Lung (tissue), 17 donors: ENCODE measurements at places on chromosomes 16 and 17. TPM values are rescaled to one million over a fixed set of nuclear protein-coding genes. Genes with fewer than 3 reads are reported as not detected.

ACSM3 gene
- 48.6 TPM for polyA plus RNA-seq

RNF222 gene
- polyA plus RNA-seq: not detected

PIK3R6 gene
- 0.93 TPM for polyA plus RNA-seq

DNA sequence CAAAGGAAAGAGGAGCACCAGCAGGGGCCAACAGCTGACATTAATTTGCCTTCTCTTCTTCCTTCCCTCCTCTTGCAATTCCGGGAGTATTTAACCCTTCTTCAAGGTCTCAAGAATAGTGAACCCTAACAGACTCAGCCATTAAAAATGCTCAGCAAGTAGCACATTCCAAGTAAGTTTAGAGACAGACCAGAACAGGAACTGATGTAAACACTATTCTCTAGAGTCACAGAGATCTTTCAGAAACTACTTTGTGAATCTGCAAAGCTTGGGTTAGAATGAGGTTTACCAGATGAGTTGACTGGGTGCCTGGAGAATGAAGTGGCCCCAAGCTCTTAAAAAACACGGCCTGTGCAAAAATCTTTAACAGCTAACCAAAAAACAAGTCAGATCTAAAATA is 50.9 kb downstream of the TEX2 start:
- no peak for DNase-seq

DNA sequence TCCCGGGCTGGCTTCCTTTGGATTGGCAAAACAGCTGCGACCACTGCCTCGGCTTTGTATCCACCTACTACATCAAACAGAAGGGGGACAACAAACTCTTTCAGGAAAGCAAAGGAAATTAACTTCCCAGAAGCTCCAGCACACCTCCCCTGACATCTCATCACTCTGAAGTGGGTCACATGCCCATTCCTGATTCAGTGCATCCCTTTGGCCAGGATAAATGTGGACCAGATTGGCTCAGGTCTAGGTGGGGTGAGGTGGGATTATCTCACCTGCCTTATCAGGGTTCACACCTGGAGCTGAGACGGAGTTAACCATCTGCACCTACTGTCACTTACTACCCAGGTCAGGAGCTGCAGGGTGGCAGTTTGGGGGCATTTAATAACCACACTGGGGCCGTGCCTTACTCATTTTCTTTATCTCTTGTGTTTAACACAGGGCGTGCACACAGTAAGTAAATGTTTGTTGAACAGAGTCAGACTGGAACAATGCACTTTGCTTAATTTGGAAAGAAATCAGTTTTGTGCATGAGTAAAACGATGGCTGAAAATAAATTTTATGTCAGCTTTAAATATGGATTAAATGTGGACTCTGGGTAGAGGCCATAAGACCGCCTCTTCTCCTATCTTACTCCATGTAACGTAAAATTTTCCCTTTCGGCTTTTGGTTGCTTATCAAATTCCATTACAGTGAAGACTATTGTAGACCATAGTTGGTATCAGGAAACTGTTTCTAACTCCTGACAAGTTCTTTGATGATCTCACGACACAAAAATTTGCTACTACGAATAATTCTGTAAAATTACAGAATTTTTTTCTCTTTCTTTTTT is 36.0 kb downstream of the IQCK start:
- DNase-seq: no peak

GRCh38 chr16:56909527-56909979 is 22.4 kb upstream of the HERPUD1 start:
- DNase-seq: no peak

GRCh38 chr16:48123104-48123788 is 32.5 kb downstream of the ABCC12 start:
- no peak for DNase-seq

DNA sequence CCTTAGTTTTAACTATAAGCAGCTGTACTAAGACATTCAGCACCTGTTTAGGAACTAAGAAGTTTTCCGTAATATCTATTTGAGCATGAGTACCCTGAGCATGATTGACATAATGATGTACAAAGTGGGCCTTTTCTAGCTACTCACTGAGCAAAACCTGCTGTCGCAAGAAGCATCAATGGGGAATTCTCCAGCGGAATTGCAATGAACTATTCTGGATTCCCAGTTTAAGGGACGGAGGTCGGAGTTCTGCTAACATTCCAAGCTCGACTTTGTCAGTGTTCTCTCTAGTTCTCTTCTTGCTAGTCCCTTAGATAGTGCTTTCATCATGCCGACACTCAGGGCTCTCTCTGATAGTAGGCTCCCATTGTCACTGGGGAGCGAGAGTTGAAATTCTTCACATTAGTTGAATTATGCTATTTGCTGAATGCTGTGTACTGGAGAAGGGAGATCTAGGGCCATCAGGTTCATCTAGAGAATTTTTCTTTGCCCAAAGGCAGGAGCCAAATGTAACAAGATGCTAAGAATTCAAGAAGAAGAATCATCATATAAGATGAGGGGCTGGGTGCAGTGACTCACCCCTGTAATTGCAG is 40.2 kb upstream of the MYH2 start:
- DNase-seq: no peak

DNA sequence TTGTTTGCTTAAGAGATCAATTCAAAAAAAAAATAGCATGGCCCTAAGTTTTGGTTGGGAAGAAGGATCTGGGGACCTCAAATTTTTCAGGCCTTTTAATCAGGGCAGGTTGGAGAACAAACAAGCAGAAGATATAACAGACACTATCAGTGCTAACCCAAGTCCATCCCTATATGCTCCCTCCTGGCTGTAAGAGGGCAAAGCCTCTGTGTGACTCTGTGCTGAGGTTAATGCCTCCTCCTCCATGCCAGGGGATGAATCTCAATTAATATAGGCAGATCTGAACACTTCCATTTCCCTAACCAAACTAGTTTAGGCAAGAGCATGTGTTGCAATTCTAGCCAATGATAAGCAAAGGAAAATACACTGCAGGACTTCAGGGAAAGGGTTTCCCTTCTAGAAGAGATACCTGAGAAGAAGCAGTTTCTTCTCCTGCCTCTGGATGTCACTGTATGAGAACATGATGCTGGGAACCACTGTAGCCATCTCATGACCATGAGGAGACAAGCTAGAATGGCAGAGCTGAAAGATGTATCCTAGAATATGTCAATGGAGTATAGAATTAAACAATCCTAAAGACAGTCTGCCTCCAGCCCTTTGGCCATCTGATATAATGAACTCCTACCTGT is 76.0 kb downstream of the CHD9NB start:
- DNase-seq: no peak

GRCh38 chr16:30346286-30346685 is 8.8 kb downstream of the CD2BP2 start:
- DNase-seq: no peak

- DNase-seq: no peak
Measured at GRCh38 chr17:82374626-82375331, 3.2 kb downstream of the UTS2R start.

GRCh38 chr17:14196377-14196997 is 40.2 kb downstream of the CDRT15 start:
- DNase-seq: no peak

DNA sequence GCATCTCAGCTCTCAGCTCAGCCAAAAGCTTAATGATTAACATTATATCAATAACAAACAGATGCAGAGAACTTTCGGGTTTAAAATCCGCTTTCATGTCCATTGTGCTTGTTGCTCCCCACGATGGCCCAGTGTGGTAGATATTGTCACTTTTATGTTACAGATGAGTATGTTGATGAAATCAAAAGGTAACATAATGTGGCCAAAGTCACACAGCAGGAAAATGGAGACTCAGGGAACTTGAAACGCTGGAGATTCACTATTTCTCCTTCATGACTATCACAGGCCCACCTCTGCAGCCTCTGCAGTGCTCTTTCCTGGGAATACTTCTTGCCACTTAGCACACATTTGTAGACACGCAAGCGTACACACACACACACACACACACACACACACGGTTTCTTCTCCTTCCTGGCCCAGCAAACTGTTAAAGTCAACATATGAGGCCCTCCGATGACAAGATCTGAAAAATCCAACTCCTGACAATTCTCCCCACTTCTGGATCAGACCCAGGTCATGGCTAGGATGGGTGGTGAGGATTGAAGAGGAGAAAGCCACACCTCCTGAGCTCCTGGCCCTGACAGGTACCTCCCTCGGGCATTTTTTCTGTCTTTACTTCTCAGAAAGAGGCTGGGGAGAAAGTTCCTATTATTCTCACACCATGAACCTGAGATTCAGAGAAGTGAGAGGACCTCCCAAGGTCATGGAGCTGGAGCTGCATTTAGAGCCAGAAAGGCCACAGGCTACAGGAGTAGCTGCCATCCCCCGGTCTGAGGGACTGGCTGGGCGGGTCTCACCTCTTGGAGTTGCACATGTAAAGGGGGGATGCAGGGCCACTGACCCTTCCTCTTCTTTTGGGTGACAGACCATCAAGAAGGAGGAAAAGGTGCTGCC is 9.7 kb downstream of the DRC7 start:
- peak; percentile 42 for DNase-seq
